ENCODE measurements at places on chromosomes 4 and X.

DNA sequence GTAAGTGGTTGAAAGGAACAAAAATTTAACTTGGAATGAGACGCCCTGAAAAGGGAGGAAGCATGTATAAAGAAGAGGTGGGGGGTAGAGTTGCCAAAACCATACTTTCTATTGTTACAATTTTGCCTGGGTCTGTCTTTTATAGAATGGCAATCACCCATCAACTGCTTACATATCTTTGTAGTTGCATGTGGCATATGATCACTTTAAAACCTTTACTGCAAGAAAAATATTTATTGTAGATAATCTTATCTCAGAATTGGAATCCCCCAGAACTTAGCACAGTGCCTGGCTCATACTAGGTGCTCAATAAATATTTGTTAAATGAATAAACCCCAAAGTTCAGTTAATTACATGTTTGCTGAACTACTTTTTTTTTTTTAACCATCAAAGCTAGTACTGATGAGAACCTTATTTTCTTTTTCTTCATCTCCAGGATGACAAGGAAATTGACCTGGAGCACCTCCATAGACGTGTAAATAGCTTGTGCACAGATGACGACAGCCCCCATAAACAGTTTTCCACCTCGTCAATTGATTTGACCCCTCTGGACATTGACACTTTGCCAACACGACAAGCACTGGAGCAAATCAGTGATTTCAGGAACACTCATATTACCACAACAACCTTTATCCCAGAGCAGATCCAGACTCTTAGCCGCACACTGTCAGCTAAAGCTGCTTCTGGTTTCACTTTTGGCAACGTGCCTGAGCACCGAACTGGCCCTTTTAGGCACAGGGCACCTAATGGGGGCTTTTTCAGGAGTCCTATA, 56.7 kb upstream of the ATOH1 start:
- no peak for DNase-seq

DNA sequence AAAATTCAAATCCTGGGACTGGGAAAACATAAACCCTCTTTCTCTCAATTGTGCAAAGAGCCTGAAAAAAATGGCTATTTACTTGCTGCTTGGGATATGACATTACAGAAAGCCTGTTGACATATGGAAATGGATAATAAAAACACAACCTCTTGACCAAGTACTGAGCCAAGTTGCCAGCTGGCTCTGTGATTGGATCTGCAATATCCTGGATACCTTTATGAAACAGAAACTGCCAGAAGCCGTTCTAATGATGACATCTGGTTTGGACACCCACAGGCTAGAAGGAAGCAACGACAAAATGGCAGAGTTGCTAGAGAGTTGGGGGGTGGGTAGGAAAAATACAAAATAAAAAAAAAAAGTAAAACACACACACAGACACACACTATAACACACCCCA, 481.4 kb downstream of the FAT4 start:
- DNase-seq, result no peak

- DNase-seq, result no peak
These were observed 24.2 kb upstream of the GDPD2 start for GRCh38 chrX:70398899-70399298.

DNA sequence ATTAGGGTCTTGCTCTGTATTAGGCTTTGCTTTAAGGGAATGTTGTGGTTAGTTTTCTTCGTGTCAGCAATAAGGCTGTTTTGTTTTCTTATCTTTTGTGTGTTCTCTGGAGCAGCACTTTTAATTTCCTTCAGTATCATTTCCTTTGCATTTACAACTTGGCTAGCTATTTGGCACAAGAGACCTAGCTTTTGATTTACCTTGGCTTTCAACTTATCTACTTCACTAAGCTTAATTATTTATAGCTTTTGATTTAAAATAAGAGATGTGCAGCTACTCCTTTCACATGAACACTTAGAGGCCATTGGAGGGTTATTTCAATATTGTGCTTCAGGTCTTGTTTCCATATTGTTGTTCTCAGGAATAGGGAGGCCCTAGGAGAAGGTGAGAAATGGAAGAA, 68.2 kb downstream of the FAT4 start:
- DNase-seq, result no peak

- no peak for DNase-seq
These were observed 125.5 kb downstream of the SPRY1 start for GRCh38 chr4:123522081-123522480.

GRCh38 chrX:133781174-133781573, 204.2 kb downstream of the GPC3 start:
- DNase-seq, result no peak

DNA sequence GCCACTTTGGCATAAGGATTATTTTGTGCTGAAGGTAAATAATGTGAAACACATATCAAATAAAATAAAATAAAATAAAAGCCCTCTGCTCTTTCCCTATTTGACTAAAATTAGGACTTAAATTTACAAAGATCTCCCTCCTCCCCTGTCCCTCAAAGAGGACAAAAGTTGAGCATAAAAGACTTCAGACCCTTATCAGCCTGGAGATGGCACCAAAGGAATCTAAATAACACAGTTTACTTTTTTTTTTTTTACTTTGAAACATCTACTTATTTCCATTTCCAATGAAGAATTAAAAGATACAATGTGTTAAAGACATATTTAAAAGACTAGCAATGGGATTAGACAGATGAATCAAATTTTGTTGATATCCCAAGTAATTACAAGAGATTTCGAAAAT, 89.7 kb downstream of the EPHA5 start:
- no peak for DNase-seq

DNA sequence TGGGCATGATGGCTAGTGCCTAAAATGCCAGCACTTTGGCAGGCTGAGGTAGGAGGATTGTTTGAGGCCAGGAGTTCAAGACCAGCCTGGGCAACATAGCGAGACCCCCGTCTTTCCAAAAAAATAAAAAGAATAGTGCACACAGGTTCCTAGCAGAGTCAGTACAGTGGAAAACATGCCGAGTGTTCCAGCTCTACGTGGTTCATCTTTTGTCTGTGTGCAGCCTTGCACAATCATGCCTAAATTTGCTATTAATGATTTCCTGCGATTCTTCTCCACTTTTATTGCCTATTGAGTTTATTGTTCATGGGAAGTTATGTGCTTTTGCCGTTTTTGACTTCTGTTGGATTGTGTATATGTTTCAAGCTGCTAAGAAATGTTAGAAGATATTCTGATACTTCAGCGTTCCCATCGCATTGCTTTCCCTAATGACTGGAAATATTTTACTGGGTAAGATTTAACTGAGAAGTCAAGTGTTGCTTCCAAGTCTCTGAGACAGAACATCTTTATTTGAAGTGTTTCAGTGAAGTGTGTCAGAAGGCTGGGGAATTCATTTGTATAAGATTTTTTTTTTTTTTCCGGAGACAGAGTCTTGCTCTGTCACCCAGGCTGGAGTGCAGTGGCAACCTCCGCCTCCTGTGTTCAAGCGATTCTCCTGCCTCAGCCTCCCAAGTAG, 11.3 kb downstream of the DOCK11 start:
- DNase-seq, result no peak

DNA sequence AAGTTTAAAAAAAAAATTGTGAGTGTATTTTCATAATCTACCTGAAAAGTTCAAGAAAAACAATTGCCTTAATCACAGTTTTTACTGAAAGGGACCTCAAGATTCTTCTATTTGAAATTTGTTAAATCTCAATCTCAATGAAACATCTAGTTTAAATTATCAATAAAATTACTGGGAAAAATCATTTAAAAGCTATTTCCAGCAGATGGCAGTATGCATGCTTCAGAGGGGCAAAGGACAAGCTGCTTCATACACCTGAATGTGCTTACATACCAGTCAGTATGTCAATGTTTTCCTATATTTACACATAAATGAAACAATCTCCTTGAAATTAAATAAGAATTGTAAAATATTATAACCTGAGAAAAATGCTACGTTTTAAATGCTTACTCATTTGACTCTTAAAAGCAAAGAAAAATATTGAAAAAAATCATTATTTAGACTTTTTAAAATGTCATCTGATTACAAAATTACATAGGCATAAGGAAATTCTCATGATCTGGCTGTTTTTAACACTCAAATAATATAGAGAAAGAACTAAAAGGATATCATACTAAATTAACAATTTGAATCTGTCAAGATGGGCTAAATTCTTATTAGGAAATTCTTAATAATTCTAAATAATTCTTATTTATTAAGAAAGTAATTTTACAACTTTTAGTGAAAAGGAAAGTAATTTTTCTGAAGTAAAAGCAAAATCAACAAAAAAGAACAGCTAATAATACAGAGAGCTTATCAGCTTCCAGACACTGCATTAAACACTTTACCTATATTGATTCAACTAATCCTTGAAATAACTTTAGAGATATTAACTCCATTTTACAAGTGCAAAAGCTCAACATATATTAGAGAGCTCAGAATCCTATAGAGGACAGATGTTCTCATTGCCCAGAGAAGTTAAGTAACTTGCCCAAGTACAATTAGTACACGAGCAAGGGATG, 242.1 kb downstream of the ADAMTS3 start:
- DNase-seq, result no peak

- no peak for DNase-seq
These were observed 13.9 kb upstream of the PCDH19 start for GRCh38 chrX:100424012-100424411.

GRCh38 chr4:91064157-91064853, 937.1 kb downstream of the CCSER1 start:
- no peak for DNase-seq

GRCh38 chr4:10077076-10077475, 39.5 kb downstream of the WDR1 start:
- no peak for DNase-seq

- no peak for DNase-seq
These were observed 31.1 kb upstream of the MID1IP1 start for GRCh38 chrX:38770152-38770551.

DNA sequence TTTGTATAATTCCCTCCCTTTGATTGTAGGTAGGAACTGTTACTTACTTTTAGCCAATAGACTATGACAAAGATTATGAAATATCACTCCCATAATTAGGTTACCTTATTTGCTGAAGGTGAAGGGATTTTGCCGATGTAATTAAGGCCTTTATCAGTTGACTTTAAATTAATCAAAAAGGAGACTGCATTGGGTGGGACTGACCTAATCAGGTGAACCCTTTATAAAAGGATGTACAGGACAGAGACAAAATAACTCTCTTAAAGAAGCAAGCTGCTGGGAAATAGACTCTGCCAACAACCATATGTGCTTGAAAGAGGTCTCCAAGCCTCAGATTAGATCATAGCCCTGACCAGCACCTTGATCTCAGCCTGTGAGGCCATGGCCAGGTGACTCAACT, 167.6 kb downstream of the SOX3 start:
- no peak for DNase-seq
